ENCODE measurements at places on chromosomes 11 and 22.

DNA sequence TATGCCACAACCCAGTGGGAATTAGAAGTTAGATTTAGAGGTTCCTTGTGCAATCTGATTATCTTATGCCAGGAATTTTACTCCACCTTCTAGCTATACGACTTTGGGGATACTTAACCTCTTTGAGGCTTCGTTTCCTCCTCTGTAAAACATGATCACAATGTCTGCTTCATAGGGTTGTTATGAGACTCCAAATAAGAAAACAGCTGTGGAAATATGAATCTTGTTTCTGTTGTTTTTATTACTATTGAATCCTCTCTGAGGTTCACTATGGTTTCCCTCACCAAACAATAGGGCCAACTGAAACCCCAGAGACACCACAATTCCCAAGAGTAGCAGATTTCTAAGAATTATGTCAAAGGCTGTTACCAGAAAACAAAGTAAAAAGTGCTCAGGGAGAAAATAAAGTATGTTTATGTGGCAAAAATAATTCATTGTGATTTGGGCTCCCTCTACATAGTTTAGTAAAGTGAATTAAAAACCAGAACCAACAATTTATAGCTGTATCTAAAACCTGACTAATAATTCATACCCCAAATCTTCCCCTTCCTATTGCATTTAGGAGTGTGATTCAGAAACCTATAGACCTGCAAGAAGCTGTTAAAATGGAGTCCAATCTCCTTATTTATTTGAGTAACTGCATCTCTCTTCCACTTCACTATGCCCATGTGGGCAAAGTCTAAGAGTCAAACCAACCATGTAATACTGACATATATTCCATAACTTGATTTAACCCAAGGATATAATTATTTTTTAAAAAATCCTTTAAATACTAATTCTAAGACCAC, 38.4 kb downstream of the AMBRA1 start:
- DNase-seq = no peak

DNA sequence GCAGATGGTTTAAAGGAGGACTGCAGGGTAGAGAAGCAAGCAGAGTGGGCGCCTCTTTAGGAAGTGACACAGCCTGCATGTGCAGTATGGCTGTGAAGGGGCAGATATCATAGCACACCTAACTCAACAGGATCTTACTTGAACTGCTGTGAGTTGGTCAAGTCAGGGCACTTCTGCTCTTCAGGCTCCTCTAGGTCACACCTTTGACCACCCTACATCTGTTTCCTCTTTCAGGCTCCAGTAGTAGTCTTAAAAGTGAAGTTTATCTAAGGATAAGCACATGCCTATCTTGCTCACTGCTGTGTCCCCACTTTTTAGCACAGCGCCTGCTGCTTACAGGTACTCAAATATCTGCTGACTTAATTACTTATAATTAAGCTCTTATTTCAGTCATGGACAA, 6.5 kb downstream of the MRPL16 start:
- DNase-seq = no peak

DNA sequence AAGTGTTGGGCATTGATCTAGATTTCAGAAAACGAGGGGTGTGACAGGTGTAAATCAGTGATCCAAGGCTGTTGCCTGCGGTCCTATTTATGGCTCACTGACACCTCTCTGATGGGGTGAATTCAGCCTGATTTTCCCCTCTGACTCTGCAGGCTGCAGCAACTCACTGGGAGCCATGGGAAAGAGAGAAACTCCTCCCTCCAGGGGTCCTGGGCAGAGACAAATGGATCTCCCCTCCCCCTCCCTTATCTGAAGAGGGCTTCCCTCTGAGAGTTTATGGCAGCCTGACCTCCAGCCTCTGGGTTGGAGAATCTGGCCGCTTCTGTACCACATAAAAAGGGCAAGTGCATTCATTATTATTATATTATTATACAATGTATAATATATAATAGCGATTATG, 1.8 kb upstream of the PKNOX2 start:
- no peak for DNase-seq

DNA sequence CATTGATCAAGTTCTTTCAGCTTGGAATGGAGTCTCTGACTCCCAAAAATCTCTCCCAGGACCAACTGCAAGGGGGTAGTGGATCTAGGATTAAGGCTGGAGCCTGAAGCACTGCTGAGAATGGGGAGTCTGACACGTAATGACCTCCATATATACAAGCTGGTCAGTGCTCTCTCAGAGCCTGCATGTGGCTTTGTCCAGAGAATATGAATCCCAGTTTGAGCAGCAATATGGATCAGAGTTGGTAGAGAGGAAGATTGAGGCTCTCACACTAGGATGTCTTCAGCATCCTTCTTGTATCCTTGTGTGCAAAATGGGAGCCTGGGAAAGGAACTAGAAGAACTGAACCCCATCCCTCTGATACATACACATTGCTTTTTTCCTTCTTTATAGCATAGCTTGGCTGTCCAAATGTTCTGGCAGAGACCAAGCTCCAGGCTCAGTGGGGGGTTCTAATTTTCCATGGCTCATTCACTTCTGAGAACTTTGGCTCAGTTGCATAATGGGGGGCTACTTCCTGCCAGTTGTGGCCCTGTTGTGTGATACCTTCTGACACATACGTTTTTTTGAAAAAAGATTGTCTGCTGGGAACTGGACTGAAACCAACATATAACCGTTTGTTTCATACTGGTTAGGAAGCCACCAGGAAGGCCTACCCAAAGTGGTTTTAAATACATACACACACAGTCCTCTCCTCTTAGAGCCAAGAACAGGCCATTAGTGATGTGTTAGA, 138.2 kb downstream of the ETS1 start:
- no peak for DNase-seq

DNA sequence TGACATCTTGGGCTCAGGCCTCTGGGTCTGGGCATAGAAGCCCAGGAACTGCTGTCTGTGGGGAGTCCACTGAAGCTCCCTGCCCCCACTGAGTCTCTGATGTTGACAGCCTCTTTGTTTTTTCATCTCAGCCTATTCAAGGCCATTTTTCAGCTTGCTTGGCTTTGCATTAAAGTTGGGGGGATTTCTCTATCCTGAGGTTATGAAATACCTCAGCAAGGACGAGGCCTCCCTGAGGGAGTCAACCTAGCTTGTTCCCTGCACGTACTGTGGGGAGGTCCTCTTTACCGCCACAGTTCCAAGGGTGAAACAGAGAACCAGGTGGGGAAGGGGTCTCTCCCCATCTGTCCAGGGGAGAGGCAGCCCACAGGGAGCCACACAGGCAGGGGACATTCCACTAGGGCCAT, 8.4 kb downstream of the KCNQ1OT1 start:
- no peak for DNase-seq

- DNase-seq = no peak
Measured at GRCh38 chr22:40313007-40313406, 33.3 kb upstream of the ADSL start.

DNA sequence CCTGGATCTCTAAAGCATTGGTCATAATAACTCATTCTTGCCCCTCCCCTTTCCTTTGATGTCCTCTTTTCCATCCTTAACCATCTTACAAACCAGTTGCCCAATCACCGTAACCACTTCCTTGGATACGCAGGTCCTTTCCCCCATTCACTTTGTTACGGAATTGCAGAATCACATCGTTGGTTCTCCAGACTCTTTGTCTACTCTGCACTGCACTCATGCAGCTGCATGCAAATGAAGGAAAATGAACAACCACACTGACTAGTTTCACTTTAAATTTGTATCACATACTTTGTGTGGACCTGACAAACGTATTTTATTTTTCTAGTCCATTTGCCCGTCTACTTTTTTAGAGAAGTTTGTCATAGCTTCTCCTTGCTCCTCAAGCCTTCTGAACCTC, 69.9 kb downstream of the SLC5A12 start:
- DNase-seq = no peak

- DNase-seq = no peak
Measured at GRCh38 chr11:65205602-65205967, 23.9 kb downstream of the CAPN1 start.

GRCh38 chr22:27150544-27150941, 493.2 kb downstream of the MIAT start:
- no peak for DNase-seq

DNA sequence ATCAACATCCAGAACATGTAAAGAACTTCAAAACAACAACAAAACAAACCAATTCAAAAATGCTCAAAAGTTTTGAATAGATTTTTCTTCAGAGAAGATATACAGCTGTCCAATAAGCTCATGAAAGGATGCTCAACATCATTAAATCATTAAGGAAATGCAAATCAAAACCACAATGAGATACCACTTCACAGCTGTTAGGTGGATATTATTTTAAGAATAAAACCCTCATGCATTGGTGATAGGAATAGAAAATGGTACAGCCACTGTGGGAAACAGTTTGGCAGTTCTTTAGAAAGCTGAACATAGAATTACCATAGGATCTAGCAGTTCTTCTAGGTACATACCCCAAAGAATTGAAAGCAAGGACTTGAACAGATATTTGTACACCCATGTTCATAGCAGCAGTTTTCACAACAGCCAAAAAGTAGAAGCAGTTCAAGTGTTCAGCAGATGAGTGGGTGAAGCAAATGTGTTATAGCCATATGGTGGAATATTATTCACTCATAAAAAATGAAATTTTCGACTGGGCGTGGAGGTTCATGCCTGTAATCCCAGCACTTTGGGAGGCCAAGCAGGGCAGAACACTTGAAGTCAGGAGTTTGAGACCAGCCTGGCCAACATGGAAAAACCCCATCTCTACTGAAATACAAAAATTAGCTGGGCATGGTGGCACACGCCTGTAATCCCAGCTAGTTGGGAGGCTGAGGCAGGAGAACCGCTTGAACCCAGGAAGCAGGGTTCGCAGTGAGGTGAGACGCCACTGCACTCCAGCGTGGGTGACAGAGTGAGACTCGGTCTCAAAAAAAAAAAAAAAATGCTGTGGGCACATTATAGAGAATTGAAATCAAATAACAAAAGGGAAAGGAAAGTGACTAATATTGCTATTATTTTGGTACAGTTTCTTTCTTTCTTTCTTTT, 42.9 kb downstream of the CBL start:
- no peak for DNase-seq

DNA sequence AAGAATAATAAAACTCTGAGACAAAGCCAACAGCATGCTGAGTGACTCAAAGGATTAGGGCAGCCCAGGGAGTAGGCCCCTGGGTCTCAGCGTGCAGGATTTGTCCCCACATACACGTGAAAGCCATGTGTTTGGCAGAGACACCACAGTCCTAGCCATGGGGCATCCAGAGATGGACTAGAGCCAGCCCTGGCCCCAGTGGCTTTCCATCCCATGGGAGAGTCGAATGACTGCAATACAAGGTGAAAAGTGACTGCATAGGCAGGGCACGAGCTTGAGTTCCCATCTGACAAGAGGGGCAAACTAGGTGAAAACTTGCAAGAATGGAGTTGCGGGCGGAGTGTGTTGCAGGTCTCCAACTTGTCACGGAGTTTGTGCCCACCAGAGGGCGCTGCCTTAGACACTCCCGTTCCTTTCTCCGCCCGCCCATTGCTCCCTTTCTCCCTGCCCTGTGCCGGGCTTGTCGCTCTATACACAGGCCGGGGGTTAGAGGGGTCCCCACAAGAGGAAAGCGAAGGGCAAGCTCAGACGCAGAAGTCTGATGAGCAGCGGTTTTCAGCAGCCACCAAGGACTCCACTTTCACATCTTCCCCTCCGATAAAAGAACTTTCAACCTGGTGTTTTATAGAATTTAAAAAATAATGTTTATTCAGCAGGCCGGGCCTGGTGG, 24.2 kb downstream of the TSKU start:
- DNase-seq = no peak

GRCh38 chr11:66317723-66318599, 1.1 kb upstream of the CD248 start:
- peak; percentile 39 for DNase-seq

DNA sequence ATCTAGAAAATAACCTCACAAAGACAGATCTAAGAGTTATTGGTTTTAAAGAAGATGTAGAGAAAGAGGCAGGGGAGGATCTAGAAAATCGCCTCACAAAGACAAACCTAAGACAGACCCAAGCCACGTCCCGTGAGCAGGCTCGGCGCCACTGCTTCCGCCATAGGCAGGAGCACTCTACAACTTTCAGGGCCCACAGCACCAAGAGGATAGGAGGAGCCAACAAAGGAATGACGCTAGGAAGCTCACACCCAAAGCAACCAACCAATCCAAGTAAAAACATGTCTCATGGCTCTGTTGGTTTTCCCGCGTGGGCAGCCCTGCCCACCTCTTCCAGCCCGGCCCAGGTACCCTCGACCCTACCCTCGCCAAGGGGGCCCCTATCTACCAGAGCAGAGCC, 4167.4 kb upstream of the OR11H1 start:
- no peak for DNase-seq

GRCh38 chr11:79067352-79067679, 373.5 kb downstream of the TENM4 start:
- DNase-seq = no peak

GRCh38 chr11:122799406-122800105, 38.7 kb upstream of the CRTAM start:
- DNase-seq = no peak

- no peak for DNase-seq
Measured at GRCh38 chr11:30855383-30856006, 269.3 kb upstream of the MPPED2 start.

- no peak for DNase-seq
Measured at GRCh38 chr11:84398017-84398626, 1112.0 kb upstream of the CCDC90B start.

DNA sequence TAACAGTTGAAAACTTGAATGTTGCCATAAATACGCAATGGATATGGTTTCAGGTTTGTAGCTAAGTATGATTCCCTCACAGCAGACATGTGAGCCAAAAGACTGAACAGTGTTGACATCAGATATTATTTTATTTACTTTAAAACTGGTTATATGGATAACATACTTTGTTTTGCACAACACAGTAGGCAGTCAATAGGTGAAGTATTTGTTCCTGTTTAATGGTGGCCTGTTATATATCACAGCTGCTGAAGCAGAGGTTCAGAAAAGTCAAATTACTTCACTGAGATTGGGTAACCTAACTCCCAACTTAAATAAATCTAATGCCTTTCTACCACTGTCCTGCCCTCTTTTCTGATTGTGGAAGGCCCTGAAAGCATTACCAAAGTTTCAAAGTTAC, 44.6 kb downstream of the YAP1 start:
- DNase-seq = no peak

Data from stimulated activated CD8-positive, alpha-beta memory T cell treated with anti-CD3 and anti-CD28 coated beads, Interleukin-4, amount 100 ng/mL, for 4 hours (primary cell).